ENCODE measurements at places on chromosomes 3 and 15.

GRCh38 chr15:29208352-29208751 lies 61.3 kb downstream of the NSMCE3 start:
- no peak for DNase-seq

- no peak for DNase-seq
Measured at GRCh38 chr3:198030125-198030524, 70.1 kb downstream of the LMLN start.

DNA sequence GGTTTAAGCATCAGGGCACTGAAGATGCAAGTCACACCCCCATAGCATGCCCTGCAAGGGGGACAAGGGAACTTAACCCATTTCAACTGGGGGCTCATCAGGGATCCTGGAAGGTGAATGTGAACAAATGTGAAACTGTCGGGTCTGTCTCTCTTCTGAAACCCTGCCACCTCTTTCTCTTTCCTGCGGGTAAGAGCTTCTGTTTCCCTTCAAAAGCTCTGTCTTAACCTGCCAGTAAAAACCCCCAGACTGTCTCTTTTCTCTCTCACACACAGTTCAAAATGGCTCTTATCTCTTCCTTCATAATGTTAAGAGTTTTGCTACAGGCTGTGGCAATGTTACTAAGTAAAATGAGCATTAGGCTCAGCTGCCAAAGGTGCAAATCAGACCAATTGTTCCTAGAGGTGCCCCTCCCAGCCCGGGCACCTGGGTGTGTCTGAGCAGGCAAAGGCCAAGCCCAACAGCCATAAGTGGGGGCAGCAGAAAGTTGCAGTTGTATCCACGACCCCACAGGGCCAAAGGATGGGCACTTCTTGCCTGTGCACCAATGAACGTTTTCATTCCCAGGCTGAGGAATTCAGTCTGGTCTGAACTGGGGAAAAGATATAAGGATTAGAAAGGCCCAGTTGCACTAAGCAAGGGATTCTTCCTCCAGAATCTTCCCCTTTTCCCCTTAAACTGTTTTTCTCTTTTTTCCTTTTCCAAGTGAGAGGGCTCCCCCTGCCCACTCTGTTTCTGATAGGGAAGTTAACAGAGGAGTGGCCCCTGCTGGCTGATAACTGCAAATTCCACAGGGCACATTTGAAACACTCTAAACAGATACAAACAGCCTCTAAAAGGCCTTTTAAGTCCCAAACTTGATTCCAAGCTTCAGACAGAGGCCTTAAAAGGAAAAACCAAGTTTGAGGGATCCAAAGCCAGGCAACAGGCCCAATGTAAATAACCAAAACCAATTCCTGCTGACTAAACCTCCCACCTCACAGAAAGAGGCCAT lies 113.8 kb upstream of the EPHA6 start:
- DNase-seq, result no peak

GRCh38 chr3:14762701-14763100 lies 56.1 kb upstream of the FGD5 start:
- DNase-seq, result no peak

DNA sequence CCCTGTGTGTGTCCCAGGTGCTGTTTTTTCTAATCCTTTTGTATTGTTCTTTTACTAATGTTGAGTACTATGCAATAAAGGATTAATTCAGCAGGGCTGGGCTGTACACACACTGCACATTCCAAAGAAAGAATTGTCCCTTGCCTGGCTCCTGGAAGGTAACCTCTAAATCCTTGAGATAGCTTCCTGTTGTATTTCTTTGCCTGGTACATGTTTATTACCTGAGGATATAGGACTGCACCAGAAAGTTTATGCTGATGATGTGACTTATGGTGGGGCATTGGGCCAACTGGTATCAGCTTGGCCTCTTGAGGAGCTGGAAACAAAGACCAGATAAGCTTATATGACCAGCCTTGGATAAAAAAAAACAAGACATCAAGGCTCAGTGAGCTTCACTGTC lies 26.6 kb upstream of the FAN1 start:
- no peak for DNase-seq
